Progenitor cell of endocrine pancreas (in vitro differentiated cells): ENCODE measurements at places on chromosomes 1 and 21.

GRCh38 chr1:119435052-119435451 is 20.1 kb downstream of the HSD3B2 start:
- no peak for DNase-seq

DNA sequence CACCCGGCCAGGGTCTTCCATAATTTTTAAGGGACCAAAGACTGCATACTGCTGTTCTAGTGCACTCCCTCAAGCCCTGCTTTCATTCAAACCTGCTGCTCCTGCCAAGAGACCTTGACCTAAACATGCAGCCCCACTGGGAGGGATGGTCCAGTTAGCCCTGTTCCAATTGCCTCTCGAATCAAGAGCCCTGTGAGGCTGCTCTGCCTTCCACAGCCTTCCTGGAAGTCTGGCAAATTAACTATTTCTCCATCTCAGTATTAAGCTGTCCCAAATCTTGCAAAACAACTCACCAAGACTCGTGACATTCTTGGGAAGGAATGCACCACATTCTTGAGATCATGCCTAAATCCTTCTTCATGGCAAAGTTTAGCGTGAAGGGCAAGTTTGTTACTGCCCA is 231.3 kb downstream of the C1orf94 start:
- no peak for DNase-seq

- no peak for DNase-seq
Measured at GRCh38 chr1:191099696-191100095, 622.0 kb upstream of the BRINP3 start.

DNA sequence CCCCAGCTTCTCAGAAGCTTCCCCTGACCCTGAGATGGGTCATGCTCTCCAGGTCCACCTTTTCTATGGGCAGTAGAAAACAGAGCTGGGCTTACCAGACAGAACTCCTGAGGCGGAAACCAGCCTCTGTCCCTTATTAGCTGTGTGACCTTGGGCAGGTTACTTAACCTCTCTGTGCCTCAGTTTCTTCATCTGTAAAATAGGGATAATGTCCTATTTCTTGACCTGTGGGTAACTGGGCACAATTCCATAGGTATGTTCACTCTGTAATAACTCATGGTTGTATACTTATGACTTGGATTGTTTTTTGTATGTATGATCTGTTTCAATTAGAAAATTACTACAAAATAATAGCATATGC is 57.1 kb upstream of the EDN2 start:
- DNase-seq: no peak

GRCh38 chr1:33743221-33743998 is 120.5 kb upstream of the HMGB4 start:
- DNase-seq: no peak

DNA sequence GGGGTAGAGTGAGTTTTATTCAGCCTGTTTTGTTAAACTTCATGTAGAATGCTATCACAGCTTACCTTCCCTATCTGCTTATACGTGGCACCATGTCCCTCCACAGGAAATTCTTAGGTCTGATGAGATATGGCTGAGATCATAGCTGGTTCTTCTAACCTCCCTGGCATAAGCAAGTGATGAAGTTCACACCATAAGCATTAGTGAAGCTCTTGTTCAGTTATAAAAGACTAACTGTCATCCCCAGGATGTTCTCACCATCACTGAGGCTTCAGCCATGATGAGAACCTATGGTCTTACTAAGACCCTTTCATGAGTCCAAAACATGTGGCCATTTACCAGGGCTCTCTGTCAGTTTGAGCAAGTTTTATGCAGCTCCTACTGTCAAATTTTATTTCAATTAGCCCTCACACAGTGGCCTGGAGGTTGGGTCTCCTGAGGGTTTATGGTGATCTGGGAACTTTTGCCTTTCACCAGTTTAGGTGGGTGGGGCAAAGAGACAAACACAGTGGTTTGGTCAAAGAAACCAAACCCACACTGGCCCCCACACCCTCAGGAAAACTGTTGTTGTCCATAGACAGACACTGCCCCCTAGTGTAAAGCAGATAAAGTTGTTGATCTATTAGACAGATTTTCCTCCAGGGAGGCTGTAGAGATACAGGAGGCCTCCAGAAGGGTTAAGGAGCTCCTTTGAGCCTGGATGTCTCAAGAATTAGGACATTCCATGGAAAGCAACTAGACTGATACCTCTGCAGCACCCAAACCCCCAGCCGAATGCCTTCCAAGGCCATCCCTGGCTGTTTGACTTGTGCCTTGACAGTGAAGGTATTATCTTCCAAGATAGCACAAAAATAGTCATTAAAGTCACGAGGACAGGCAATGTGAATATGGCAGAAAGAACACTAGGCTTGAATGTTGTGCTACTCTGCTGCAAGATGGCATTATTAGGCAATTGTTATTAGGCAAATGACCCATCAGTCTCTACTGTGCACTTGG is 5.0 kb downstream of the SLC22A15 start:
- no peak for DNase-seq

GRCh38 chr1:25555753-25556092 is 12.3 kb downstream of the LDLRAP1 start:
- no peak for DNase-seq

DNA sequence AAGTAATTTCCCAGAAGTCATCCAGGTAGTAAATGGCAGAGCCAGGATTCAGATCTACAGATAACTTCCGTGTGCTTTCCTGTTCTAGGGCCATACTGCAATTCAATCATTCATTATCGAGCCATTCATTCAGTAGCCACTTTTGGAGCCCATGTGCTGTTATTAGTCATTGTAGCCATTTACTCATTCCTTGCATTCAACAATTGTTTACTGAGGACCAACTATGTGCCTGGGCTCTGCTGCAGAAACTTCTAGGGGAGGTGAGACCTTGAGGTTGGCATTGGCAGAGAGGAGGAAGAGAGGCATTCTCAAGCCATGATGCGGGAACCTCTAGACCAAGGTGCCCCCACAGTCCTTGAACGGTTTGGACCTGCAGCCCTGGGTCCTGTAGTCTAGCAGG is 27.9 kb downstream of the EPHB2 start:
- DNase-seq: no peak

- no peak for DNase-seq
Measured at GRCh38 chr21:44759628-44760285, 41.9 kb downstream of the UBE2G2 start.

DNA sequence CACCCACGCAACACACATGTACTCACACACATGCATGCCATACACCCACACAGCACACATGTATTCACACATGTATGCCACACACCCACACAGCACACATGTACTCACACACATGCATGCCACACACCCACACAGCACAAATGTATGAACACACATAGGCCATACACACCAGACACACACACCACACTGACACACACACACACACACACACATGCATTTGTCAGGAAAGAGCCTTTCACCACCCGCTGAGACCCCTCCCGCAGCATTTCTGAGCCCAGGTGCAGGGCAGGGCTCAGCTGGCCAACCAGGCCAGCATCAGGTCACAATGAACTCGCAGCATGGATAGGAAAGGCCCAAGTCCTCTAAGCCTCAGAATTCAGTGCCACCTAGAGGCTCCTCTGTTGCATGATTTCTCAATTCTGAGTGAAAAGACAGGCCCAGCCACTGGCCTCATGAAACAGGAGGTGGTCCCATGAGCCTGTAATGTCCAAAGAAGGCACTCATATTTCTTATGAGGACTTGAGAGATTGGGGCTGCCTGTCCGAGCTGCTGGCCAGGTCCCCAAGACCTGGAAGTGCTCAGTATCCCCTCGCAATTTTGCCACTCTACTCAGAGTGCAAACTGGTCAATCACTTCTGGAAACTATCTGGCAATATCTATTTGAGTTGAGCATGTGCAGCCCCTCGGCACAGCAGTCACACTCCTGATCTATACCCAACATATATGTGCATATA is 57.3 kb downstream of the PSMG1 start:
- peak; percentile 36 for DNase-seq

GRCh38 chr1:2230781-2231531 is 2.8 kb downstream of the SKI start:
- no peak for DNase-seq

GRCh38 chr1:246497331-246497915 is 9.7 kb downstream of the SMYD3 start:
- DNase-seq: no peak

GRCh38 chr1:112866151-112866550 is 89.8 kb downstream of the SLC16A1 start:
- DNase-seq: no peak

DNA sequence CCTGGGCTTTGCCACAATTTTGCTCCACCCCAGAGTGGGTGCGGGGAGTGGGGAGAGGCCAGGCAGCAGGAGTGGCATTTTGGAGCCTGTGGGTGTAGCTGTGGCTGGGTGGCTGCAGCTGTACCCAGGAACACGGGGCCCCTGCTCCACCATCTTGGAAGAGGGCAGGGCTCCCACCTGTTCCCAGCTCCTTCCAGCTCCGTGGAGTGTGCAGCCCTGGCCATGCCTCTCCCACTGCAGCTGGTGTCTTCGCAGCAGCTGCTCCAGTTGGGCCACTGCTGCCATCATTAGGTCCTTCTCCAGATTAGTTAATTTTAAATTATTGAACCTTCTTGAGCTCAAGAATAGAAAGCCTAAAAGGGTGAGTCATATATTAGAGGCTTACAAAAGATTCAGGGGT is 17.6 kb downstream of the FAM20B start:
- DNase-seq: no peak

DNA sequence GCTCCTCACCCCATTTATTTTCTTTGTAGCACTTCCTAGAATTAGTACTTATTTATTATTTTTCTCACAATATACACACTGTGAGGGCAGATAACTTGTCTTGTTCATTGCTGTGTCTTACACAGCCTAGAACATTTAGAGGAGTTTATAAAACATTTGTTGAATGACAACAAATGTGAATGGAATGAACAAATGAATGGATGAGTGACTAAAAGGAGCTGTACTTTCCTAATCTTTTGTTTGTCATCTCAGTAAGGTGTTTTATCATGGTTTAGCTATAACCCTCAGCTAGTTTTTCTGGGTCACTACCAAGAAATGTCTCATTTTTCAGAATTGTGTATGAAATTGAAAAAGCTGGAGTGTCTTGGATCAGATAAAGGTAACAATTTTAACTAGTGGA is 239.3 kb upstream of the KCNK2 start:
- DNase-seq: no peak

- no peak for DNase-seq
Measured at GRCh38 chr21:25934771-25935224, 200.0 kb downstream of the GABPA start.

DNA sequence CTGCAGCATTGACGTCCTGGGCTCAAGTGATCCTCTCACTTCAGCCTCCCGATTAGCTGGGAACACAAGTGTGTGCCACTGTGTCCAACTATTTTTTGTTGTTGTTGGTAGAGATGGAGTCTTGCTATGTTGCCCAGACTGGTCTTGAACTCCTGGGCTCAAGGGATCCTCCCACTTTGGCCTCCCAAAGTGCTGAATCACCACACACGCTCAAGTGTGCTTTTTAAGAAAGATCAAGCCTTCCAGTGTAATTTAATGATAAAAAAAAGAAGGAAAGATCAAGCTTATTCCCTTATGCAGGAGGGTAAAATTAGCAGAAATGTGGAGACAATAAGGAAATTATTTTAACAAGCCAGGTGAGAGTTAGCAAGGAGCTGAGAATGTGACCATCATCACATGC is 61.1 kb upstream of the SERBP1 start:
- no peak for DNase-seq

DNA sequence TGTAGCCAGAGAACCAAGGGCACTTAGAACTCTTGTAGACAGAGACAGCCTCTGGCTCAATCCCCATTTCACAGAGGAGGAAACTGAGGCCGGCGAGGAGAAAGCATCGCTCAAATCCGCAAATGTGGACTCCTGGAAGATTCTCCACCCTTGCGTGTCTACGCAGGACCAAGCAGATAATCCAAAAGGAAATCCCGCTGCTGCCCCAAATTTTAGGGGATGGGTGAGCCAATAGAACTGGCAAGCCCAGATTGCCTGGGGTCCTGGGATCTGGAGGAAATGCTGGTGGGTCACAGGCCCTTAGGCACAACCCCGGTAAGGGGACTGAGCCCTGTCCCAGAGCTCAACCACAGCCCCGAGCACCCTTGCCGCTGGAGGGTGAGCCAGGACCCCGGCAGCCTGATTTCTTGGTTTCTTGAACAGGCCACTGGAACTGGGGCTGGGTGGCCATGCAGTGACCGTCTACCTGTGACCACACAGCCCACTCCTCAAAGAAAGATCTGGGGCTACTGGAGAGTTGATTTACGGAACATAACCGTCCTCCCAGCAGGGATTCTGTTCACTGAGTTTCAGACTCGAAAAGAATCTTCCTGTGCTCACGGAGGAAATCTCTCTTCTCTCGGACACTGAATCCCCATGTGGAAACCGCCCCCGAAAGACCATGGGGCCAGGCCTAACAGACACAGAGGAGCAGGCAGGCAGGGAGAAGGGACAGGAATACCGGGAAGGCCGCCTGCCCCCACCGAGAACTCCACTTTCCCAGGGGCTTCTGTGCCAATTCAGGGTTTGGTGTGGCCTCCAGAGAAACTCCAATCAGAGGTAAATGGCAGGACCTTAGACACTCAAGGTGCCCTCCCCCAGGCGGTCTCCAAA is 238.4 kb downstream of the NPHP4 start:
- DNase-seq: no peak

- DNase-seq: no peak
Measured at GRCh38 chr1:2376261-2376741, 15.1 kb downstream of the MORN1 start.

GRCh38 chr1:84912726-84913554 is 19.9 kb upstream of the LPAR3 start:
- no peak for DNase-seq

DNA sequence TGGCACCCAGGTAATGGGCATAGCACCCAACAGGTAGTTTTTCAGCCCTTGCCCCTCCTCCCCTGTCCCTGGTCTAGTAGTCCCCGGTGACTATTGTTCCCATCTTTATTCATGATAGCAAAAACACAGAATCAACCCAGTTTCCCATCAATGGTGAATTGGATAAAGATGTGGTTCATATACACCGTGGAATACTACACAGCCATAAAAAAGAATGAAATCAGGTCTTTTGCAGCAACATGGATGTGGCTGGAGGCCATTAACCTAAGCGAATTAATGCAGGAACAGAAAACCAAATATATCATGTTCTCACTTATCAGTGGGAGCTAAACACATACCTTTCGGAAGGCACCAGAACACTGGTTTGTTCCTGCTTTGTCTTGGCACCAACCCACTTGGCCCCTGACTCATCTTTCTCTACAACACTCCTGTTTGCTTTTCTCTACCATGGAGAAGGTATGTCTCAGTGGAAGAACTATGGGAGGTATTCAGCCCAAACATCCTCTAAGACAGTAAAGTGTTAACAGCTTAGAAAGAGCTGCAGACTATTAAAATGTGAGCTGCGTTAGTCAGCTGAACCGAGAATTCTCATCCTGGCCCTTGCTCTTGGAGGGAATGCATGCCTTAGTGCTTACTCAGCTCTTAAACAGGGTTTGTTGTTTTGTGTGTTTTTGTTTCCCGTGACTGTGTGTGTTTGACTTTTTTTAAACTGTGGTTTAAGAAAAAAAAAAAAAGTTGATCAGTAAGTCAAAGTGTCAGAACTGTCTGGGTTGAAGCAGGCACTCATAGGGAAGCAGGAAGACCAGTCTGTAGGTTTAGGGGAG is 203.0 kb downstream of the TOMM20 start:
- DNase-seq: no peak
